Activated naive CD4-positive, alpha-beta T cell treated with anti-CD3 and anti-CD28 coated beads for 36 hours (primary cell): ENCODE measurements at places on chromosomes 2 and 18.

GRCh38 chr18:45910405-45911023 is 56.6 kb downstream of the EPG5 start:
- DNase-seq: peak; percentile 76

- no peak for DNase-seq
Observed at GRCh38 chr2:167955264-167955906, 292.0 kb downstream of the STK39 start.

GRCh38 chr2:171149986-171150693 is 10.6 kb downstream of the TLK1 start:
- no peak for DNase-seq

DNA sequence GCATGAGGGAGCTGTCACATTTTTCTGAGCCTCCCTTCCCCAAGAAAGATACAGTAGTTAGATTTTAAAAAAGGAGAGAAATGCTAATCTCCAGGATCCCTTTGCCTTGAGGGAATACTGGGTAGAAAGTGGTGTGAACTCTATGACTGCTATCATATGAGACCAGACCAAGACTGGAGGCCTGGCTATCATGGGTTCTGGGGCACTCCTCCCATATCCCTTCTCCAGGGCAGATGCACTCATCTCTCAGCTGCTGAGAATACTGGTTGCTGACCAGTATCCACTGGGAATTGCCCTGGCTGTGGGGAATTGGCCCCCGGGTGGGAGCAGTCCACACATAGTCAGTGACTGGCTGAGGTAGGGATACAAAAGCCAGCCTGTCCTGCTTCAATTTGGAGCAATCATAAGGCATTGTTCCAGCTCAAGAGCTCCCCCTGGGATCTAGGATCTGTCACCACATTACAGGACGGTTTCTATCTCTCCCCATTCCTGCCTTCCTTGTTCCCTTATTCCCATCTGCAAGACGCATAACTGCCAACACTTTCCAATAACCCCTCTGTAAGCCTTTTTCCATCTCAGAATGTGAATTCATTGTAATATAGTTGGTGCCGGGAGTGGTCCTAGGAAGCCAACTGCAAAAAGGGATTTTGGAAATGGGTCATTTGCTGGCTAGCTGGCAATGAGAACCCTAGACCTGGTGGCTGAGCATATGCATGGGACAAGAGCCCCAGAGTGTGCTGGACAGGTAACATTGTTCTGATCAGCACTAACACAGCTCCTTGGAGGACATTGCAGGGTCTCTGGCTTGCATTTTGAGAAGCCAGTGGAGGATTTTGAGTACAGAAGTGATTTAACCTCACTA is 35.4 kb upstream of the REEP1 start:
- DNase-seq: peak; percentile 18

DNA sequence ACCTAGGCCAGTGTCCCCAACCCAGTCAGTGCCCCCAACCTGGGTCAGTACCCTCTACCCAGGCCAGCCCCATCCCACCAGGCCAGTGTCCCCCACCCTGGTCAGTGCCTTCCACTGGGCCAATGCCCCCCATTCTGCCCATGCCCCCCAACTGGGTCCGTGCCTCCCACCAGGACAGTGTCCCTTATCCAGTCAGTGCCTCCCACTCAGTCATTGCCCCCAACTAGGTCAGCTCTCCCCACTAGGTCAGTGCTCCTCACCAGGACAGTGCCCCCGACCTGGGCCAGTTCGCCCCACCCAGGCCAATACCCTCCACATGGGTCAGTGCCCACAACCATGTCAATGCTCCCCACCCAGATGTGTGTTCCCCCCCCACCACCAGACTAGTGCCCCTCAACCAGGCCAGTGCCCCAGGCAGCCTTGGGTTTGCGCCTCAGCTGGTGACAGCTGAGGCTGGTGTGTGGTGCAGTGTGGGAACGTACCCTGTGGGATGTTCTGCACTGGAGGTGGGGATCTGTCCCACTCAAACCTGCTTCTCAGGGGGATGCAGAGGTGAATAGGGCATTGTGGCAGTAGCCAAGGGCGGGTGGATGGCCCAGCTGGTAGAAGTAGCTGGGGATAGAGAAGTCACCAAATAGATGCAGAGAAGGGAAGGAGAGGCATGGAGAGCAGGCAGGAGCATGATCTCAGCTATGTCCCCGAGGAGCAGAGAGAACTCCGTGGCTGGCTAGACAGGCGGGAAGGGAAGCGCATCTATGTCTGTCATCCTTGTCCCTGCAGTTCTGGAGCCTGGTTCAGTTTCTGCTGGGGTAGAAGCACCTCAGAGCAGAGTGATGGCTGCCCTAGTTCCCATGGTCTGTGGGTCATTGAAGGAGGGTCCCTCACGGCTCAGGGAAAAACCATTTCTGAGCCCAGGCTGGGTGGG is 168.8 kb downstream of the SH3RF3 start:
- DNase-seq: no peak

GRCh38 chr2:47230418-47230817 is 75.3 kb upstream of the STPG4 start:
- no peak for DNase-seq

DNA sequence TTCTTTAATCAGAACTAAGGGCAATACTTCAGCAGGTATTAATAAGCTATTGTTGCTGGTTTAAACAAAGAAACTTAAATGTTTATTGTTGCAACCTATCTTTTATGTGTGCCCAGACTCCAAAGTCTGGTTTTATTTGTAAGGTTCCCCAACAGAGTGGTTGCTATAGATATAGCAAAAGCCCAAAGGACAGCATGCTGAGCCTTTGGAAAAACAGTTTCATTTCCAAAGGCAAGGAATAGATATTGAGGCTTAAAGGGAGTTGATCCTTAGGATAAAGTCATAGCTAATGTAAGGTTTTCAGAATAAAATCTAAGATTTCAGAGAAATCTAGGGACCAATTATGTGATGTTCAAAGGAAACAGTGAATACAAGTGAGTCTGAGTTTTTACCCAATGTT is 413.2 kb upstream of the SLC14A2 start:
- DNase-seq: no peak

DNA sequence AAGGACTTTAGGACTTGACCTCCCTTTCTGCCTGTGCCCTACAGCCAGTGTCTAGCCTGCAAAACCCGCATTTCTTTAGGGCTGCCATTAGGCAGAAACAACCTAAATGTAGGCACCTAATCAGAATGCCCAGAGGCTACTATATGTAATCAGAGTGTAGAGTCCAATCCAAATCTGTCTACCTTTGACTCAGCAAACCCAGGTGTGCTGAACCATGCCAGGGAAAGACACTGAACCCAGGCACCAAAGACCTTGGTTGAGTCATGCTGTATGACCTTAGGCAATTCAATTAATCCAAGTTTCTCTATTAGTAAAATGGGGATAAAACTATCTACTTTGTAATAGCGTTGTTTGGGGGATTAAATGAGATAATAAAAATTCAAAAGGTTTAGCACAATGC is 20.7 kb downstream of the CAPN14 start:
- no peak for DNase-seq

GRCh38 chr2:219650426-219651248 is 23.2 kb downstream of the SLC4A3 start:
- DNase-seq: no peak

- DNase-seq: no peak
Observed at GRCh38 chr2:233256048-233256447, 4.6 kb downstream of the ATG16L1 start.

- peak; percentile 64 for DNase-seq
Observed at GRCh38 chr18:77059294-77059916, 73.2 kb downstream of the MBP start.

GRCh38 chr2:151668737-151669136 is 65.5 kb downstream of the NEB start:
- no peak for DNase-seq

- DNase-seq: no peak
Observed at GRCh38 chr2:231531466-231531865, 1.2 kb upstream of the NMUR1 start.

DNA sequence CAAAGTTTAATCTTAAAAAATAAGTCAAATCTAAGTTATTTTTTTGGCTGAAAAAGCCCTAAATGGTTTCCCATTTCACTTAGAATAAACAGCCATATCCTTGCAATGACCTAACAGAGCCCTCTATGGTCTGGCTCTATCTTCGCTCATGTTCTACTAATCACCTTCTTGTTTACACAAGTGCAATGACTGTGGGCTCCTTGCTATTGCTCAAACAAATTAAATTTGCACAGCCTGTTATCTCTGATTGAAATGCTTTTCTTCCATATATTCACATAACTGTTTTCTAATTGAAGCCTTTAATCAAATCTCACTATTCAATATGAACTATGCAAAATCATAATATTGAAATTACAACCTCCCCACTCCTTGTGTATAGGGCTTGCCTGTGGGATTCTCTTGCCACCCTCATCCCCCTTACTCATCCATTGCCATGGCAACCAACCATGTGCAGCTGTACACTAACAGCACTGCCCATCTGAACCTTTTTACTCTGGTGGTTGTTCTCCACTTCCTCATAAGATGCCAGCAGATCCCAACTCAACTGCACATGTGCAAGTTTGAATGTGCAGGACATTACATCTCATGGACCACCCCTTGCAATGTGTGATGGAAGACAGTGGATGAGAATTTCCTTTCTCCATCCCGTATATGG is 1083.2 kb downstream of the SOCS6 start:
- DNase-seq: no peak

- DNase-seq: no peak
Observed at GRCh38 chr2:99554238-99554637, 64.4 kb upstream of the REV1 start.

GRCh38 chr2:181366675-181367175 is 90.5 kb upstream of the ITGA4 start:
- DNase-seq: no peak

GRCh38 chr2:183416753-183417152 is 292.5 kb downstream of the NUP35 start:
- DNase-seq: no peak

DNA sequence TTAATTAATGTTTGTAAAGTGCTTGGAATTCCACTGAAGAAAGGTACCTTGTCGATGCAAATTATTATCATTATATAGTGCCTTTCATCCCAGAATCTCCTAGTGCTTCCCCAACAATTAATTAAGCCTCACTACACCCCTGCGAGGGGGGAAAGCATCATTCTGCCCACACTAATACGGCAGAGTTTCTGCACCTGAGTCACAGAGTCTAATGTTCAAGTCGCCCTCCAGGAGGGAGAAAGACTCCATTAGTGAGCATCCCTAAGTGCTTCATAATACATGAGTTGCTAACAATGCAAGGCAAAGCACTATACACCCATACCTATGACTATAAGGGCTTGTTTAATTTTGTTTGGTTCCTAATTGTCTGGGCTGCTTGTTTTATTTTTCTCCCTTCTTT is 25.4 kb upstream of the NRP2 start:
- DNase-seq: no peak

- no peak for DNase-seq
Observed at GRCh38 chr2:195709901-195710806, 53.1 kb downstream of the SLC39A10 start.

DNA sequence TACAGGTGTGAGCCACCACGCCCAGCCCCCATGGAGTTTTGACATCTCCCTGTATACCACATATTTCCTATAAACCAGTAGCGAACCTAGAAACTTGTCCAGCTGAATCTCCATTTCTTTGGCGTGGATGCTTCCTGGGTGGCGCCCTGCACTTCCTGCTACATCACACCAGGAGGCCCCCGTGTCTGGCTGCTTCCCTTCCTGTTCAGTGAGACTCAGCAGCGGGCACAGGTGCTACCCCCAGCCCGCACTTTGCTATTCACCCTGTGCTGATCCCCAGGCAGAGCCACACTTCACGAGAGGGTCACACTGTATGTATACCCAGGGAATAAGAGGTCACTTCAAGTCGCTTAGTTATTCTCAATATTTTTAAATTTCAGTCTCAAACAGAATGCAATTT is 35.0 kb downstream of the CYP27C1 start:
- peak; percentile 47 for DNase-seq

DNA sequence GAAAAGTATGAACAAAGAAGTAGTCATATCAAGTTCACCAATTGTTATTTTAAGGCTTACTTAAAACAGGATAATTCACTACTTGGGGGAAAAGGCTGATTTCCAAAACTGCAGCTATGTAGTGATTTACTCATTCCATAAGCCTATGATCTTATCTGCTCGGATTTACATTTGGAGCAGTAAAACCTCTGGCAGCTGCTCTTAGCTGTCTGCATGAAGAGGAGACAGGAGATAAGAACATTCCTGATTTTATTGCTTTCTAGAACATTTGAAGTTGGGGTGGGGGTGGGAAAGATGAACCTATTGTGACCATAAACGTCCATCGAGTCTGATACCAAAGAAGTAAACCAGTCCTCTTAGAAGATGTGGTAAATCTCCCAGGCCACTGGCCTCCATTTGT is 120.9 kb downstream of the MMADHC start:
- no peak for DNase-seq

- DNase-seq: no peak
Observed at GRCh38 chr2:183579686-183580085, 455.4 kb downstream of the NUP35 start.

- no peak for DNase-seq
Observed at GRCh38 chr2:17877811-17878280, 621 bp upstream of the KCNS3 start.

DNA sequence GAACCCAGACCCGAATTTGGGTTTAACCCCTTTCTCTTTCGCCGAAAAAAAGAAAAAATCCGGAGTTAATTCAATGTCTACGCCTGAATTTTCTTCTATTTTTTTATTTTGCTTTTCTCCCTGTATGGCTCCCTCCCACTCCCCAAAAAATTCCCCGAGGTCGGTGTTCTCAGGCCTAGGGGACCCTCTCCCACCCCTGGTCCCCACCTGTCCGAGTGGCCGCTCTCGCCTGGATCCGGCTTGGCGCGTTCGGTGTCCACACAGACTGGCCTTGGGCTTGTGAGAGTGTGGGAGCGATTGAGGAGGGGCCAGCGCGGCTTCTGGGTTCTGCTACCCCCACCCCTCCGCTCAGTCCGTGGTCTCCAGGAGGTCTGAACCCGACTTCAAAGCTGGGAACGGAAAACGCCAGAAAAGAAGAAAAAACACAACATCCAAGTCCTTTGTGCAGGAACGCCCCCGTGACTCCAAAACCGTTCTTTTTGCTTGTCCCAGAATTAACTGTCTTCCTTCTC is 5.7 kb upstream of the EN1 start:
- no peak for DNase-seq

- no peak for DNase-seq
Observed at GRCh38 chr2:96533292-96534073, 3.1 kb upstream of the ARID5A start.

GRCh38 chr2:138239902-138240491 is 261.6 kb upstream of the SPOPL start:
- no peak for DNase-seq

DNA sequence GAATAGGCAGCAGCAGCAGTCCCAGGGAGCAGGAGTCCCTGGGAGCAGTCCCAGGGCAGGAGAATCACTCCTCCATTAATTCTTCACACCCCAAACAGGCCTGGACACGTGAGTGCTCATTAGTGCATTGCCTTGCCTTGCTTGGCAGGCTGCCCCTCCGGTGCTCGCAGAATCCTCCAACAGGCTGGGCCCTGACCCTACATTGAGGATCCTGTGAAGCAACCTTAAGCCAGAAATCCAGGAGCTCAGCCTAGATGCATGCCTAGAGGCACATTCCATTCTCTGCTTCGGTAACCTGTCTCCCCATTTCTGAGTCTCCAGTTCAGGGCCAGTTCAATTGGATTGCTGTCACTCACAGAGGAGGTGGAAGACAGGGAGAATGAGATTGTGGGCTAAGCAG is 97.4 kb upstream of the LRATD1 start:
- no peak for DNase-seq

- DNase-seq: no peak
Observed at GRCh38 chr18:70086085-70086484, 119.4 kb downstream of the RTTN start.
